ENCODE measurements at places on chromosomes 1 and 21.
A peak's percentile ranks its signal among the peaks of the same experiment; 100 is the strongest.

DNA sequence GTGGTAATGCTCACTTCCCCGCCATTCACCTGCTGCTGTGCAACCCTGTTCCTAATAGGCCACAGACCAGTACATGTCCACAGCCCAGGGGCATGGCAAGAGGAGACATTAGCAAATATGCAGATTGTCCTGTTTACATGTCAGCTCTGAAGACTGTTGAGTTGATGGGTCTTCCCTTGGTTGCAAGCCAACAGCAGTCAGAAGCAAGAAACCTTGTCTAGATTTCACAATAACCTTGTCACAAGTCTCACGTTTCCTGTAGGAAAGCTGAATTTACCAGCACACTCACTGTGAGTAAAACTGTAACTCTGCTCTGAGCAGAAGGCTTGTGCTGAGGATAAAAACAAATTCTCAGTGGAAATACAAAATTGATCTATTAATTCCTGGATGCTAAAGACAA is 195.1 kb downstream of the HLX start:
- no peak for DNase-seq

- no peak for DNase-seq
These were observed 82.2 kb downstream of the FAM78B start for GRCh38 chr1:166084613-166085012.

GRCh38 chr21:26445440-26445839 is 127.6 kb downstream of the CYYR1 start:
- no peak for DNase-seq

DNA sequence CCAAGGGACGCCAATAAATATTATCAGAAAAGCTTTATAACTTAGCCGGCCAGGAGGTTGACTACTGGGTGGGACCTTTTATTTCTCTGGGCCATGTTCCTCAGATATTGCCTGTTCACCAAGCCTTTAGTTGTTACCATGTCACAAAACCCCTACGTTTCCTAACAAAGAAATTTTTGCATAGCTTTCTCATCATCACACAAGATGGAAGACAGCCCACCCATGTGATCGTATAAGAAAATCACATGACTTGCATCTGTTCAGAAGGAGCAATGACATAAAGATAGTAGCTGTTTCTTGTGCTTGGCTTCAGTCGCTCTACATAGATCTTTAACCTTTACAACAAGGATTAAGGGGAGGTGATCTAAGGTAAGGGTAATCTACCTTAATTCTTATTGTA is 88.9 kb upstream of the NGF start:
- DNase-seq: no peak

- DNase-seq: no peak
These were observed 104.4 kb upstream of the UBE2U start for GRCh38 chr1:64098846-64099582.

DNA sequence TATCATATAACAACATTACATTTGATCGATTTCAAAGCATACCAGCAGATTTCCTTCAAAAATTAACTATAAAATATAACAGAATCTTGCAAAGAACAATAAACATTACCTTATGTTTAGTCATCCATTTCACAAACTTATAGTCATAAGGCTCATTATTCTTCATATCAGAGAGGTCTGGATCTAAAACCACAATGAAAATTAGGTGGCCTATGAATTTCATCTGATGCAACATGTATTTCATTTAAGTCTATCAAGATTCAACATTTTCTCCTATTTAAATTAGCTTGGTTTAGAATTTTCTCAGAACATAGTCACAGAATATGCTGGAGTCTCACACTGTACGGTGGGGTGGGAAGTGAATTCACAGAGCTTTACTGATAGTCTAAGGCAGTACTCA is 49.2 kb downstream of the KYAT3 start:
- no peak for DNase-seq

GRCh38 chr1:11594222-11594621 is 60.0 kb downstream of the FBXO2 start:
- DNase-seq: no peak

- no peak for DNase-seq
These were observed 743.2 kb upstream of the RGS18 start for GRCh38 chr1:191414981-191415640.

DNA sequence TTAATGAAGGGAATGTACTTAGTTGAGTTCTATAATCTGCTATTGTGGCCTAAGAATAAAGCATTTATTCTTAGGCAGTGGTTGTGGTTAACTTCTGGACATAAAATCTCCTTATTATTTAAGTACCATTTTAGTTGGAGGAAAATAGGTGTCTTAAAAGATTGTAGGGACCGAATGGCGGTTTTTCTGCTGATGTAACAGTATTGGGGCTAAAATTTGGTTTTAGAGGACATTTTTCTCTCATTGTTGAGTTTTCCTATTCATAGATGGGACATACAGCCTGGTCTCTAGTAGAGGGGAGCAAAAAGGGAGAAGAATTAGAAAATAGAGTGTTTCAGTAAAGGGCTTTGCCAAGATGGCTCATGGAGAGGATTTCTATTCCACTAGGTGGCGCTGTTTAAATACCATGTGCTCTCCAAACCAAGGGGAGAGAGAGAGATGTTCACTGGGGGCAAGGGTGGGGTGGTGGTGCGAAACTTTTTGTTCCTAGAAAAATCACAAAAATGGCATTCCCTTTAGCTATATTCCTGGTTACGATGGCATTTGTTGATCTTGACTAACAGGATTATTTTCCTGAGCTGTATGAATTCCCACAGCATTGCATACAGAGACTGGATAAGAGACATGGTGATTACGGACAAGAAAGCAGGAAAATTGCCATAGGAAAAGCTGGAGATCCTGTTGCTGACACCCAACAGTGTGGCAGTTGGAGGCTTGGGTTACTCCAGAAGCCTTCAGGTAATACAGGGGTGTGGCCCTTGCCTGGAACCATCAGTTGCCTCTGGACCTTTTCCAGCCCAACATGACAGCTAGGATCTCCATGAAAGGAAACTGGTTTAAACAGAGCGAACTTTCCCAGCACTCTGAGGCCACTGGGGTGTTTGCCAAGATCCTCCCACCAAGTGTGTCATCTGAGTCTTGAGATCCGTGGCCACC is 18.2 kb upstream of the FCGR2A start:
- DNase-seq: peak; percentile 26

DNA sequence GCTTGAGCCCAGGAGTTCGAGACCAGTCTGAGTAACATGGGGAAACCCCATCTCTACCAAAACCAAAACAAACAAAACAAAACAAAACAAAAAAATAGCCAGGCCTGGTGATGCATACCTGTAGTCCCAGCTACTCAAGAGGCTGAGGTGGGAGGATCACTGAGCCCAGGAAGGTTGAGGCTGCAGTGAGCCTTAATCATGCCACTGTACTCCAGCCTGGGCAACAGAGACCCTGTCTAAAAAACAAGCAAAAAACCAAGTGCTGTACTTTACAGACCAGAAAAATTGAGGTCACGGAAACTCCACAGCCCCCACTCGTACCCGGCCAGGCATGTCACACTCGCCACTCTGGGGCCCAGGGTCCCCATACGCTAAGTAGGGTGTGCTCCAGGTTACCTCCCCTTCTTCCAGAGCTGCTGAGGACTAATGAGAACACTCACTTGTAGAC is 22.9 kb downstream of the ATP2B4 start:
- DNase-seq: peak; percentile 63

- no peak for DNase-seq
These were observed 10.5 kb upstream of the ZNF644 start for GRCh38 chr1:91032349-91032748.

- DNase-seq: no peak
These were observed 14.6 kb downstream of the TRIM46 start for GRCh38 chr1:155188268-155188667.

GRCh38 chr1:23554481-23555269 is 4.6 kb downstream of the ID3 start:
- peak; percentile 86 for DNase-seq

DNA sequence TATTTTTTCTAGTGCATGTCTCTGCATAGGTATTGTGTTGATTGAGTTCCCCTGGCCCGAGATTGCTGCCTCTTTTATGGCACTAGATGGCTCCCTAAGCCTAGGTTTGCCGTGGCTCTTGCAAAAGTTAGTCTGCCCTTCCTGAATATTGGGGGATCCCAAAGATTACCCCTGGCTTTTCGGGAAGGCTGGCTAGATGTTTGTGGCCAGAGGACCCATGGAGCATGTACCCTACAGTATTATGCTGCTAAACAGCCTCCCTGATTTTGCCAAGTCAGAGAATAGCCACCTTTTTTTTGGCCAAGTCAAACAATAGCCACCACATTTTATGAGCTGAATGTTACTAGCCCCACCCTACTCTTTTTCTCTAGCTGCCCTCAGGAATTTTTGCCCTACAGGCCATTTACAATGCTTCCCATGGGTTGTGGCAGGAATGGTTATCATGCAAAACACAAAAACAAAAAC is 343.2 kb downstream of the OLFM3 start:
- DNase-seq: no peak

GRCh38 chr1:160675641-160676410 is 29.0 kb upstream of the SLAMF1 start:
- peak; percentile 82 for DNase-seq

DNA sequence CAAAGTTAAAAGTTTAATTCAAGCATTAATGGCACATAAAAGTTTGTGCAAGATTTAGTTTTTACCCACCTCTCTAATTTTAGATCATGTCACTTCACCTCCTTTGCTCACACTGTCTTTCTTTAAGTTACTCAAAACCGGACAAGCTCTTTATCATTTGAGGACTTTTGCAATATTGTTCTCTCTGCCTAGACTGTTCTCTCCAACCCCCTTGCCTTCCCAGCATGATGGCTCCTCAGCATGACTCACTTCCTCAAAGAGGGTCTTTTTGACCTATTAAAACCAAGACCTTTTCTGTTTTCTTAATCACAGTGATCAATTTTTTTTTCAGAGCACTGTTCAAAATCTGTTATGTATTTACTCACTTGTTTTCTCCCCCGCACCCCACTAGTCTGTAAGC is 61.3 kb downstream of the XKR8 start:
- no peak for DNase-seq

GRCh38 chr21:45788198-45788597 is 144.7 kb downstream of the PCBP3 start:
- DNase-seq: no peak

DNA sequence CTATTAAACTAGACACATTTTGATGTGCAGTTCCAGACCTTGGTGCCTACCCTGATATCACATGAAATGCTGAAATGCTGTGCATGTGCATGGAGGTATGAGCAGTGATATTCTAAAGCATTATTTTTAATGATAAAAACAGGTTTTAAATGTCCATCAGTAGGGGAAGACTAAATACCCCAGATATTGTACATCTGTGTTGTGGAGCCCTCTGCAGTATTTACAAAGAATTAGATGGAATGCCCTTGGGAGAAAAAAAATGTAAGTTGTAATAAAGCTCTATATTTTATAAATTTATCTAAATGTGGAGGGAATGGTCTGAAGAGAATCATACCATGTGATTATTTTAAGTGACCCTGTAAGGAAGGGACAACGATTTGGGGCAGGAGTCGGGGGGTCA is 39.1 kb upstream of the IGSF5 start:
- DNase-seq: no peak

DNA sequence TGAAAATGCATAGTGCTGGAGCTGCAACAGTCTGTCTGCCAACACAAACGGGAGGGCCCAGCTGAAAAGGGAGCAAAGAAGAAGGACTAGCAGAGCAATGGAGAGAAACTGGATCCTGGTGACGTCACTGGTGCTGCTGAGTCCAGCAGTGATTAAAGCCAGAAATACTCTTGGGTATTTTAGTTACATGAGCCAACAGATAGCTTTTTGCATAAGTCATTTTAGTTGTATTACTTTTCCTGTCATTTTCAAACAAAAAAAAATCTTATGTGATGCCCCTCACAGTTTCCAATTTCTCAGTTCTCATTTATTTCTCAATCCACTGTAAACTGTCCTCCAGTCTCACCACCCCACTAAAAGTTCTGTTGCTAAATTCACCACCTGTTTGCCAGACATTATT is 38.7 kb upstream of the NEK7 start:
- no peak for DNase-seq

- no peak for DNase-seq
These were observed 33.3 kb downstream of the MATN1 start for GRCh38 chr1:30689901-30690645.

DNA sequence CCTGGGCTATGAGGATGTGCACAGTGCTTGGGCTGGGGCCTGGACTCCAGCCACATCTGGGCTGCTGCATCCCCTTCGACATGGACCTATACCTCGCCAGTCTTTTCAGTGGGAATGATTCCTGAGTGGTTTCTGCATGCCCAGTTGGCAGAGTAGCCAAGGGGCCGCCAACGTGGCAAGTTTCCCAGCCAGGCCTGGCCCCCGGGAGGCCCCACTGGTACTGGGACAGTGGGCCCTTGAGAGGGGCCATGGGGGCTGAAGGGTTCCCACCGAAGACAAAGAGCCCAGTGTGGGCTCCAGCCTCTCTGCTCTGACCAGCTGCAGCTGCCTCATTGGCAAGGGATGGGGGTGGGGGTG is 15.4 kb downstream of the RAP1GAP start:
- DNase-seq: no peak

Data from activated T-cell treated with anti-CD3 and anti-CD28 coated beads, Interleukin-2, amount 50 U/mL, for 72 hours (primary cell).